Activated CD4-positive, alpha-beta T cell treated with anti-CD3 and anti-CD28 coated beads, Interleukin-2, Interleukin-4, amounts not matched to agents 100 ng/mL and 50 ng/mL, durations not matched to agents 16 hours and 8 hours (primary cell): ENCODE measurements at places on chromosomes 5 and 9.

GRCh38 chr5:135598691-135599395 lies 20.1 kb upstream of the CXCL14 start:
- no peak for DNase-seq

DNA sequence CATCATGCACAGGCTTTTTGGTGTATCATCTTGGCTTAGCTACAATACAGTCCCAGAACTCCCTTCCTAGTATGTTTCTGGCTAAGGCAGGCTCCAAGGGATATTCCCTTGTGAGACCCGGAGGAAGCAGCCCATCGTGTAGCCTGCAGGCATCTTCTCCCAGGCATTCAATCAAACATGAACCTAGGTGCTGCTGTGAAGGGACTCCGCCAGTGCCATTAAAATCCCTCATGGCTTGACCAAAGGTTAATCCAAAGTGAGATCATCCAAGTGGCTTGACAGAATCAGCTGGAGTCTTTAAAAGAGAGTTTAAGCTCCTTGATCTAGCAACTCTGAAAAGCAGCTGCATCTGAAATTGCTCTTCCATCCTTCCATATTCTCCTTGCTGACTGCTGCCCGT lies 333.9 kb downstream of the DIRAS2 start:
- DNase-seq = no peak

DNA sequence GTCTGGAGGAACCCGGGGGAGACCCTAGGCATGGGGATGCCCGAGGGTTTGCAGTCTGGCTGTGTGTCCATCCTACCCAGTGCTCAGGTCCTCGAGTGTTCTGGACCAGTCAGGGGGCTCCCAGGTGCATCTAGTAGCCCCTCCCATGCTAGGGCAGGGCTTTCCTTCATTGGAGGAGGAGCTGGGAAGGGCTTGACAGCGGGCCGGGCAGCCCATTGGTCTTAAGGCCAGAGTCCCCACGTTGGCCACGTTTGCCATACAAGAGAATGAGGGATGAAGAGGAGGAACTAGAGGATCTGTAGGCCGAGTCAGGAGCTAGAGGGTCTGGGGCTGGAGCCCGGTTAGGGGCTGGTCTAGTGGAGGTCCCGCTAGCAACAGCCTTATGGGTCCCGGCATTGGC lies 37.3 kb upstream of the CTSV start:
- DNase-seq = no peak

GRCh38 chr9:27511771-27512170 lies 12.3 kb upstream of the IFNK start:
- no peak for DNase-seq

DNA sequence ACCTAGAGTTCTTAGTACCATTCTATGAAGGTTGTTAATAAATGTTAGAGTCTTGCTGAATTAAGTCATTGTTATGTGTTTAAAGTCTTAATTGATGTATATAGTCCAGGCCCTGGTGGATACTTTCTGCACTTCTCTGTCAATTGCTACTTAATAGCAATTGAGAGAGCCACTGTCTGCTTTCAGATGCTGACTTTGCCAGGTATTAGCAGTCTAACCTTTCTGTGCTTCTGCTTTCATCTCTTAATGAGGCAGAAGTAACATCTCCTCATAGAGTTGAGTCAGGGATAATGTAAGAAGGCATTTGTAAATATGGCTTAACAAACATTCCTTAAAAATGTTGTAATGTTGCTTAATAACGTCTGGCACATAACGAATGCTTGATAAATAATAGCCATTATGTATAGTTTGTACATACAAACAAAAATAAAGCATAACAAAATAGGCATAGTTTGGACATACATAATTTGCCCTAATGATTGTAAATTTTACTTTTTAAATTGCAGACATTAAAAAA lies 28.3 kb downstream of the RASGRF2 start:
- no peak for DNase-seq

DNA sequence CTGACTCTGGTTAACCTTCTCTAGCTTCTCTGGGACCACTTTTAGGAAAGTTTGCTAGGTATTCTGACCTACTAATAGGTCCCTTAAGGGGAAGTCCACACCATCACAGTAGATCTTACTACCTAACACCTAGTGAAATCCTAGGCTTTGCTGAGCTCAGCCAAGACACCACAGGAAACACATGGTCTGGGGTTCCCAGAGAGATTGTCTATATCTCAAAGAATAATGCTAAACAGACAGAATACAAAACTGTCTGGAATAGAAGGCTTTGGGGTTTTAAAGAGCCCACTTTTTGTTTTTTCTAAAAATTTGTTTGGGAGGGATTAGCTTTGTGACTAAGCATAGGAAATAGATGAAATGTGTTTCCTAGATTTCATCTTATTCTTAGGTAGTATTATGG lies 395.1 kb downstream of the ARHGEF28 start:
- DNase-seq = no peak

GRCh38 chr5:120936652-120937051 lies 472.6 kb downstream of the PRR16 start:
- no peak for DNase-seq

GRCh38 chr9:135388530-135388929 lies 91.1 kb upstream of the PPP1R26 start:
- no peak for DNase-seq

GRCh38 chr5:53276825-53277224 lies 167.3 kb upstream of the MOCS2 start:
- DNase-seq = no peak

DNA sequence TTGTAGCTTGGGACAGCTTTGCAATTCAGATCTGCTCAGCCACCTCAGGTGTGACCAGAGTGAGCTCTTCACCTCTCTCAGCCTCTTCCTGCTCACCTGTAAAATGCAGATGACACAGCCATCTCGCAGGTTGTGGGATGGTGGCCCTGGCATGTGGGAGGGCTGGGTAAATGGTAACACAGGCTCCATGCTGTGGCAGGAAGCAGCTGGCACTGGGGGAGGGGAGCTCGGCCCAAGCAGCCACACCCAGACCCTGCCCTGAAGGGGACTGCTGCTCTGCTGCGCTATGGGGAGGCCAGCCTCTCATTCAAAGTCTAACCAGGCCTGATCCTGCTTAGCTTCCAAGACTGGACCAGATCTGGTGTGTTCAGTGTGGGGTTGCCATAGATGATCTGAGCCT lies 24.1 kb downstream of the PHF2 start:
- no peak for DNase-seq

DNA sequence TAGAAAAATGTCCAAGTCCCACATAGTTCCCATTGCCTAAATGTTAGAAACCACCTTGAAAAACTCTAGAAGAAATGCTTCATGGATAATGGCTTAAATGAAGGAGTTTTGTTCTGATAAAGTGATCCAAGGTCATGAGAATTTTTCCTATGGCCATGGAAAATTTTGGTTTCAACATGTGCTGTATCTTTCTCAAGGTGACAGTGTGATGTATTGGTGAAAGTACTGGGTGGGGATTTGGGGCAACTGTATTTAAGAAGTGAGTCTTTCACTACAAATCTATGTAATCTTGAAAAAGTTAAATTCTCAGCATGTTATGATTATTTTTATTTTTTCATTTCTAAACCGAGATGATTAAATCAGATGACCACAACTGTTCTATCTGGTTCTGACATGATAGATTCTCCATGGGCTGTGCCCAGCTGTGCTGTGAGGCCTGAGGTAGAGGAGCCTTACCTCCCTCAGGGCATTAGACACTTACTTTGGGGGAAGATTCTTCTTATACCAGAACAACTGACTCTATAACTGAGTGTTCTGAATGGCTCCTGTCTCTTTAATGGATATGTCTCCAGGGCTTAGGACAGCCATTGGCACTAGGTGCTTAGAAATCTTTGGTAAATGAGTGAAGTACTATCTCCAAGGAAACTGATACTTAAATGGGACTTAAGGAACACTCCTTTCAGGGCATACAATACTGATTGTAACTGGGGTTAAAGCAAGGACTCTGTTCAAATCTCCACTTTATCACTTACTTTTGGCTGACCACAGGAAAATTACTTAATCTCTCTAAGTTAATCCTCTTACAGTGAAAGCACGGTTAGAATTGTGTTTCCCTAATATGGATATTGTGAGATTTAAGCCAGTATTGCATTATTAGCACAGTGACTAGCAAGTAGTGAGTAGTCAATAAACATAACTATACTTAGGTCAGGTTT lies 397.4 kb upstream of the MEF2C start:
- DNase-seq = no peak

DNA sequence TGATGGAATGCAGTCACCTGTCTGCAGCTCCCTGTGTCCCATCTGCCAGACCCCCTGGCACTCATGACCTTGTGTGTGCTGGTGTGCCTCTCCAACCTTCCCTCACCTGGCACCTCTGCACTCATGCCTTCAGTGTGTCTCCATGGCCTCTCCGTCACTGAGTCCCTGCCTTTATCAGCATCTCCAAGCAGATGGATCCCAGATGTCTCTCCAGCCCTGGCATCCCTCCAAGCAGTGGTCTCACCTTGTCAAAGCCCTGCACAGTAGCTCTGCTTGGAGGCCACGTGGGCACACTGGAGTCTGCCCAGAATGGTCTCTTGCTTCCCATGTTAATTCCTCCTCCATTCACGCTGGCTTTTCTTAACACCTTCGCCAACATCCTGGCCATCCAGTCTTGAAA lies 84.8 kb downstream of the DAP start:
- DNase-seq = no peak

- DNase-seq = no peak
These were observed 6.6 kb downstream of the DHX29 start for GRCh38 chr5:55300890-55301289.

DNA sequence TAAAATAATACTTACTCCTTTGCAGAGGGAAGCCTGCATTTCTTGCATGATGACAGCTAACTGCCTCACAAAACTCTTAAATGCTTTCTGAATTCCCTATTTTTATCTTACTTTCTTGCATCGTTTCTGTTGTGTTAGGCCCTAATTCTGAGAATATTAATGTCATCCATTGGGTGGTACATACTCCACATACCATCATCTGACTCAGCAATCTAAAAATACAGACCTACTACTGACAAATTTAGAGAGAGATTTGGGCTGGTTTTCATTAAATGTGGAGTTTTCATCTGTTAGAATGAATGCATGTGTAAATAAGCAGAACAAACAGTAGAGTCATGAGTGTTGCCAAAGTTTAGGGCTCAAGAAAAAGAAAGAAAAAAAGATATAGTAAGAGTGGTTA lies 26.5 kb upstream of the KCNN2 start:
- no peak for DNase-seq

- no peak for DNase-seq
These were observed 612.1 kb downstream of the EBF1 start for GRCh38 chr5:158487664-158488063.

DNA sequence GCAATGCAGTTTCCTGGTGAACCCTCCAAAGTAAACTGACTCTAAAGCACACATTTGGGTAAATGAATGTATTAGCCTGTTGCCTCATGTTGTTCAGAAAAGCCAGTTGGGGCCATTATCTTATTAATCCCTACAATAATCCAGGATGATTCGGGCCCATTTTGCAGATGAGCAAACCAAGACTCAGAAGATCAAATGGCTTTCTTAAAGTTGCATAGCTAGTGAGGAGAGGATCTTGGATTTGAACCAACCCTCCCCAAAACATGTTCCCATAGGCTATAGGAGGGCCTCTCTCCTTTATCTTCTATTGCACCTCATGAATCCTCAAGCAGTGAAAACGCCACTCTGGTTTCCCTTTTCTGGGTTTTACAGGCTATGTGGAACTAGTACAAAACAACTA lies 267.6 kb upstream of the RFX3 start:
- DNase-seq = no peak

- peak; percentile 89 for DNase-seq
These were observed 75.8 kb downstream of the F2RL2 start for GRCh38 chr5:76547242-76547890.

DNA sequence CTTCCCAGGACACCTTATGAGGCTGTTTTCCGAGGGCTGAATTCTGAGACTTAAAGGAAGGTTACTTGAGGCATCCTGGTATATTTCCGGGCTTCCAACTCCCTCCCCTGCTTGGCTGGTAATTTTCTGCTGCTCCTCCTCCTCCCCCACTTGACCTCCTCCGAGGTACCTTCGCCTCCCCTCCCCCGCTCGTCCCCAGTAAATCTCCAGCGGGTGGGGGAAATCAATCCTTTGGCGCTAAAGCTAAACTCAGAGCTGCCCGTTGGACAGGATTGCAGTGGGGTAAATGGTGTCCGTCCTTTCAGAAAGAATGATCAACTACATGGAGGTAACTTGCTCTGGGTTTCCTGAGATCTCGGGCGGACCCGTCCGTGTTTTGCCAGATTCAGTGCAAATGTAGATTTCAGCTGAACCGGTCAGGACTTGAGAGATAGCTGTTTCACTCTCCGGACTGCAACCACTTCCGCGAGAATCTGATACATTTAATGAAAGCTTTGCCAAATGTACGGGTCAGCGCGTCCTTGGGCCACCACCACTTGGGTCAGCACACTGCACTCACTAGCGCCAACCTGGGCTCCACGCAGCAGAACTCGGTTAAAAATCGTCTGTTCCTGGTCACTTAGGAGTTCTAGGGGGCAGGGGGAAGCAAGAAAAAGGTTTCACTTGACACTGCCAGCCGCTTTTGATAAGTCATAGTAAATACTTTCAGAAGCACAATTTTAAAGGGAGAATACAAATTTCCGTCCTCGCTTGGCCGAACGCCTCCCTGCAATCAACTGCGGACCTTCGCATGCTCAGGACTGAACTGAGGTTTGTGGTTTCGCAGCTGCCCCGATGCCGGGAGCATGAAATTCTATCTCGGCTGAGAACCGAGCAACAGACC lies 4.6 kb upstream of the ISL1 start:
- no peak for DNase-seq

GRCh38 chr5:72860499-72860898 lies 44.0 kb downstream of the TNPO1 start:
- DNase-seq = no peak

- no peak for DNase-seq
These were observed 73.8 kb upstream of the CPLX2 start for GRCh38 chr5:175797521-175798038.

- no peak for DNase-seq
These were observed 339.0 kb downstream of the PDE4D start for GRCh38 chr5:59554501-59554900.

DNA sequence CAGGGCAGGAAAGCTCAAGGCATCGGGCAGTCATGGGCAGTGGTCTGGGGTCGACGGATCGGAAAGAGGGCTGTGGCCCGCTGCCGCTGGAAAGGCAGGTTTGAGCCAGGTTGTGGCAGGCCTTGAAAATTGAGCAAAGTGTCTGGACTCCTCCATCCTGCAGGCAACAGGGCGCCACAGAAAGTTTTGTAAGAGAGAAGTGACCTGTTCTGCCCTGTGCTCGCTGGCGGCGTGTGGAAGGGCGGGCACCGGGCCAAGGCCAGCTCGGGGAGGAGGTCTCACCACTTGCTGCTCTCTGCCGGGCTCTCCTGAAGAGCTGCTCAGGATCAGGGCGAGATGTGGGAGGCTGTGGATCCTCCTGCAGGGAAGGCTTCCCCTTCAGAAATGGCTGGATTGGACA lies 41.4 kb upstream of the FAT2 start:
- DNase-seq = no peak
